ENCODE measurements at places on chromosomes 4 and X.

- no peak for DNase-seq
Observed at GRCh38 chrX:132843363-132843762, 115.1 kb downstream of the HS6ST2 start.

- DNase-seq, result no peak
Observed at GRCh38 chrX:110733166-110733565, 62.5 kb downstream of the CHRDL1 start.

- no peak for DNase-seq
Observed at GRCh38 chr4:87086143-87086805, 134.1 kb downstream of the KLHL8 start.

DNA sequence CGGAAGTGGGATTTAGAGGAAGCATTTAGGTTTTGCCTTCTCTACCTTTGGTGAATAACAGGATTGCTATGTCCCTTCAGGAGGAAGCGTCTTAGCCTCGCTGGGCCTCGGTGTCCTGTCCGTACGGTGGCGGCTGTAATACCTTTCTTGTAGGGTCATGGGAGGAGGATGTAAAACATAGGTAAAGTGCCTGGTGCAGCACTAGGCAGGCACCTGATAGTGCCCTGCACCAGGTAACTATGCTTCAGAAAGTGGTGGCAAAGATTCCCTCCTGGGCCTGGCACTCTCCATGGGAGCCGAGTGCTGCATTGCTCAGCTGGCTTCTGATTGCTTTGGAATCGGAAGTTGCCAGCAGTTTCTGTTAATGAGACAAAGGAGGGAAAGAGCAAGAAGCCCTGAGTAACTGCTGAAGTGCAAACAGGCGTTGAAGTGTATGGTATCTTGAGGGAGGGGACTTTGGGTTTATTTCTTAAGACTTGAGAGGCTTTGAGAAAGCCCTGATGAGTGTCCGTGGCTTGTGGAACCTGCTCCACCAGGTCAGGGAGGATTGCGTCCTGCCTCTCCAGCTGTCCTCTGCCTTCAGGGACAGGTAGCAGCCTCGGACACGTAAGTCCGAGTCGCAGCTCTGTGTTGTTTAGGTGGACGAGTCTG is 45.8 kb downstream of the TBC1D14 start:
- DNase-seq, result no peak

DNA sequence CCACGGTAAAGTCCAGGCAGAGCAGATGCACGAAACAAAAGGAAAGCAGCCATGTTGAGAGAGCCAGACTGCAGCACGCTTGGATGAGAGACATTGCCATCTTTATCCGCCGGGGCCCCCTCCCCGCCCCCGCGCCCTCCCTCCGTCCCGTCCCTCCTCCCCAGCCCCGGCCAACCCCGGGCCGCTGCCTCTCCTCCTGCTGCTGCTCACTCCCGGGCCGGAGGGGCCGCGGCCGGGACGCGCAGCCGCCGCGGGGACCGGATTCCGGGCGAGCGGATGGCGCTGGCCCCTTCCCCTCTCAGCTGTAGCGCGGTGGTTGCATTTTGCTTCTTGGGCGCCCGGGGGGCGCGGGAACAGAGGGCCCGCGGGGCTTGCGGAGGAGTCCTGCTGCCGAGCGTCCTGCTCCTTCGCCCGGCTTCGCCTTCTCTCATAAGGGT is 542 bp downstream of the RNF150 start:
- DNase-seq, result no peak

DNA sequence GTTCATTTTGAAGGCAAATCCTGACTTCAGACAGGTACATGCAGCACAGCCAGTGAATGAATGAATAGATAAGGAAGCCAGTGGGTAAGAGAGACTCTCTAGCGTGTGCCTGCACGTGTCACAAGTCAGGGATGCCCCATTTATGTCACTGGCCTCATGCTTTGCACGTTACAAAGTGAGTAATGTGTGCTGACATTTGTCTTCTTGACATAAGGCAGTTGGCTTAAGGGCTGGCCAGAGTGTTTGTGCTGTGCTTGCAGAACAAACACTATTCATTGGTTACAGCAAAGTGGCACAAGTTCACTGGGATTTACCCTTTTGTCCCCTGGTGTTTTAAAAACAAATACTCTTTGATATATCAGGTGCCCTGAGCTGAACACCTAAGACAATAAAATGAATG is 55.9 kb downstream of the CRMP1 start:
- no peak for DNase-seq

GRCh38 chr4:1253831-1254230 is 4.9 kb upstream of the CTBP1 start:
- DNase-seq, result no peak

- no peak for DNase-seq
Observed at GRCh38 chr4:107615809-107616208, 104.2 kb downstream of the PAPSS1 start.

GRCh38 chr4:87521319-87521718 is 7.9 kb downstream of the SPARCL1 start:
- DNase-seq, result no peak

DNA sequence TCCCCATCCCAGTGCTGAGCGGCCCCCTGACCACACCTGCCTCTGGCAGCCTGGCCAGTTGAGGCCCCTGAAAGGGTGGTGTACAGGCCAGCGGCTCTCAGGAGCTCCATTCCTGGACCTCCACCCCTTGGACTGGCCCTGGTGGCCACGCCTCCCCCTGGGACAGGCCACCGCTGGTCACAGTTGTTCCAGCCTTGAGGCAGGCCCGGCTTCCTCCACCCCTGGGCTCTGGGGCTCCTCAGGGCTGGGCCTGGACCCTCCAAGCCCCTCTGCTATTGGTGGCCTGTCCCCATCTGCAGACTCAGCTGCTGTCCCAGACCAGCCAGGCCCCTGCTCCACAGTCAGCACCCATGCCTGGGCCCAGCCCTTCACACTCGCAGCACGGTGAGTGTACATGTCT is 93.2 kb upstream of the NKX1-1 start:
- DNase-seq, result no peak

- no peak for DNase-seq
Observed at GRCh38 chrX:20414066-20414465, 147.4 kb upstream of the RPS6KA3 start.

- DNase-seq, result no peak
Observed at GRCh38 chrX:78035061-78035460, 65.6 kb upstream of the PGAM4 start.
